ENCODE measurements at places on chromosomes 7 and 10.

DNA sequence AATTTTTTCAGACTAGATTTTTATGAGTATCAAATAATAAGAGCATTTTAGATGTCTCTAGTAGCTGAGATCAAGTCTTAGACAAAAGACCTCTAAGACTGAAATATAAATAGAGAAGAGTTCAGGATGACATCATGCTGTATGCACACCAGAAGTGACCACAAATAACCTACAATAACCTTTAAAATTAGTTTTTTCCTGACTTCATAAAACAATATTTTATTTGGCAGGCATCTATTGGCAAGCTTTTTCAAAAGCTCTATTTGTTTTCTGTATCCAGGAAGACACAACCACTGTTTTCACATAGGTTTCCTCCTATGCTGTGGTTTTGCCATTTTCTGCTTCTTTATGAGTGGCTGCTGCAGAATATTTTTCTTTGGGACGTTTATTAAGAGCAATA, 359.1 kb downstream of the CRPPA start:
- DNase-seq = no peak

DNA sequence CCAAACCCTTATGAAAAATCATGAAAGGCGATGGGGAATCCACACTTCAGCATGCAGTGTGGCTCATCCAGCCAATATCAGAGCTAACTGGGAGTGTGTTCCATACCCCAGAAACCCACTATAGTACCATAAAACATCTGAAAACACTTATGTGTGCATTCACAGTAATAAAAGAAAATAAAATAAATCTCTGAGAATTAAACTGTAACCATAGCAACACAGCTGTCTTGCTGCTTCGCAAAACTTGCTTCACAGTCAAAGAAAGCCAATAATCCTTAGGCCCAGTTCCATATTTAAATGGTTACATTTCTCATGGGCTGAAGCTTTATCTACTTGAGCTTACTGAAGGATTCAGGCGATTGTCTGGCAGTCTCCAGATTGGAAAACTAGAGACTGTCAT, 19.9 kb upstream of the POLR1F start:
- DNase-seq = no peak

DNA sequence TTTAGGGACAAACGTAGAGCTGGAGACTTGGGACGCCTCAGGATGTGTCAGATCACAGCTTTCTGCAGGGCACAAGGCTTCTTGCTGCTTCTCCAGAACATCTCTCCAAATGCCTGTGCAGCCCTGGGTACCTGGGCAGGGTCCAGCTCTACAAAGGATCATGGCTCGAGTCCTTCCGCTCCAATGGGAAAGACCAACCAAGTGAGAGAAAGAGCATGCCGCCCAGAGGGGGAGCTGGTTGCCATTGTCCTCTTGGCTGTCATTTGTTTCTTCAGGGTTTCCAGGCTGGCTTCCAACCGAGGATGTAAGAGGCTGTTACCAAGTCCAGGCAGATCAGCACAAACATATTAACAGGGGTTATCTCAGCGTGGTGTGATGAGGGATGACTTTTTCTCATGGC, 5.6 kb upstream of the LEP start:
- DNase-seq = no peak

DNA sequence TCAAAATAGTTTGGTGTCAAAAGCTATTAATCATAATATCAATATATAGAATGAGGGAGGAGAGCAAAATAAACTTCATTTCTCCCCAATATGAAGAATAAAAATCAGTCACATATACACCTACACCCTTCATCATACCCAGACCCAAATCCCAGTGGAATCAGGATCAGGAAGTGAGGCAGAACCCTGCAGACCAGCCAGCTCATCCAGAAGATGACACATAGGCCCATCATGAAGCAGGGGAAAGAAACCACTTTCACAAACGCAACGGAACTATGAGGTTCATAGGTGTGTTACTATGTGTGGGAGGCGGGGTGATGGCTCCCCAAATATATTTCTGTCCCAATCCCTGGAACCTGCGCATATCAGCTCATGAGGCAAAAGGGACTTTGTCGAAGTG, 89.0 kb downstream of the RSU1 start:
- DNase-seq = no peak

DNA sequence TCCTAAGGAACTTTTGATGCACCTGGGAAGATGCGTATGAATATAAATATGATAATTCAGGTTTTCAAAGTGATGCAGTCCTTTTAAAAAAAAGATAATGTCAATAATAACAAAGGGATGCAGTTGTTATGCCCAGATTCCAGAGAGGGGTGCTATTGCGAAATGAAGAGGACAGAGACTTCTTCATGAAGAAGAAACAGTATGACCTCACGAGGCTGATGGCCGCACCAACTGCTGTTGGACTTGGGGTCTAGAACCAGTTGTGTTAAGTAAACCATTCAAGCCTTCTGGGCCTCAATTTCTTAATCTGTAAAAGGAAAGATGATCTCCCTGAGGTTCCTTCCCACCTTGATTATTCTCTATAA, 55.1 kb downstream of the LYZL2 start:
- DNase-seq = no peak

- DNase-seq = no peak
These were observed 5.8 kb downstream of the KLF6 start for GRCh38 chr10:3779158-3779741.

- no peak for DNase-seq
These were observed 37.6 kb downstream of the DAGLB start for GRCh38 chr7:6409944-6410693.

- no peak for DNase-seq
These were observed 471.0 kb downstream of the SH2D4B start for GRCh38 chr10:81008726-81009125.

GRCh38 chr7:44326261-44327125, 1.1 kb upstream of the CAMK2B start:
- DNase-seq = no peak

DNA sequence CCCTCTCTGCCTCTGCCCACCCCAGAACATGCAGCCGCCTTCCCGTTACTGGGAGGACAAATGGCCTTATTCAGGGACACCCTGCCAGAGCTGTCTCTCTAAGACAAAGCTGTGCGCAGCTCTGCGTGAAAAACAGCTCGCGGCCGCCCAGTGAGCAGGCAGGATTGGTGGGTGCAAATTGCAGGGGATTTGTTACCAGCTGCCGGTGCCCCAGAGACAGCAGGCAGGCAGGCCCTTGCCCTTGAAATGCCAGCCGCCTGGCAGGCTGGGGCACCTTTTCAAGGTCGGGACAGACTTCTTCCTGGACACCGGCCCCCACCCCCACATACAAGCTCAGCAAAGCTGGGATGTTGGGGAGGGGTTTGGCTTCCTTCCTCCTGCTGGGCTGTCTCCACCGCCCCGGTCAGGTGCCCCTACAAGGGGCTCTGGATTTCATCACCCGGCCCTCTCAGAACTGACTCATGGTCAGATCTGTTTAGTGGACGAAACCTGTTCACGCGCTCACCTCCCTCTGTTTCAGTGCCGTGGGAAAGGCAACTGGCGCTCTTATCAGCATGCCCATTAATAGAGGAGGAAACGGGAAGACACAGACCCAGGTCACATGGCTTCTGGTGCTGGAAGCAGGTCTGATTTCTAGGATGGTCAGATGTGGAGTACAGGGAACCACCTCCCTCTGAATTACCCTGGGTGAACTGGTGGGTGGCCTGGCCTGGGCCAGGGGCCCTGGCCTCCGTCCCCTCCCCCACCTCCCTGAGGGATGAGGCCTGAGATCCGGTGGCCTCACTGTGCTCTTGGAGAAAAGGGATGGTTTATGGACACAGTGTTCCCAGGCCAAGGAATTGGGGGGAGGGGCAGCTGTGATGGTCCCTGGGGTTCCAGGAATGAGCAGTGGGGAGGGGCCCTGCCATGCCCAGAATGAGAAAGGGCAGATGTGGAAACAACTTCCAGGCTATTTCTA, 123.9 kb upstream of the PPIF start:
- DNase-seq = no peak

GRCh38 chr7:82549616-82550285, 106.2 kb upstream of the CACNA2D1 start:
- no peak for DNase-seq

- DNase-seq = no peak
These were observed 276.0 kb downstream of the ARL4A start for GRCh38 chr7:12963435-12963834.

DNA sequence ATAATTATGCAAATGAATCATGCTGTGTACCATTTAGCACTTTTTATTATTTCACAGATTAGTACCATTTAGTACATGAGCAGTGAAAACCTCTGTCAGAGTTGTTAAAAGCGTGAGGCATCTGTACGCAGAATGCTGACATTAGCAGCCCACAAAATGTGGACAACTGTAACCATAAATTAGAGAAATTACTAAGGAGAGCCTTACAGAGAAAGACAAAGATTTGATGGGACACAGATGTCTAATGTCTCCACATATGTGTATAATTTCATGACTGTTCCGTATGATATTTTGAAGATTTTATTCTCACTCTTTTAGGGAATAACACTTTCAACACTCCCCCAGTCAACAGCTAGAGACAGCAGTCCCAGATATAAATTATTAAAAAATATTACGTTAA, 414.0 kb upstream of the ANKRD30A start:
- DNase-seq = no peak

DNA sequence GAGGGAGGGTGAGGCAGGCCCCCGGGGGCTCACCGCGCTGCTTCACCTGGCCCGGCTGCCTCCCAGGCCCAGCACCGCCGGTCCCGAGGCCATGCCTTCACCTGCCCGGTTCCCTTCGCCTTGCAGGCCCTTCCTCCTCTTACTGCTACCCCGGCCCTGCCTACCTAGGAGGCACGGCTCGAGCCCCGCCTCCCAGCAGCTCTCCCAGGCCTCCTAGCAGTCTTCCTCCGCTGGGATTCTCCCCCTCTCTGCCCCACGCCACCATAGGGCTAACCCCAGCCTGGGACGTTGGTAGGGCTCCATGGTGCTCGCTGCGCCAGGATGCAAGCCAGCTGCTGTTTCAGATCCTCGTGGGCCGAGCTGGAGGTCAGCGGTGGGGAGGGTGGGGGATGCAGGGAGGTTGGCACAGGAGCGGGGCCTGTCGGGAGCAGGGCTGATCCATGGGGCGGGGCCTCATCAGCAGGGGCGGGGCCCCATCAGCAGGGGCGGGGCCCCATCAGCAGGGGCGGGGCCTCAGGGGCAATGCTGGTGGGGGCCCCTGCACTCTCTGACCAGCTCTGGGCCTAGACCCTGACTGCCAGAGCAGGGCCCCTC, 63.3 kb downstream of the RASGEF1A start:
- DNase-seq = no peak

DNA sequence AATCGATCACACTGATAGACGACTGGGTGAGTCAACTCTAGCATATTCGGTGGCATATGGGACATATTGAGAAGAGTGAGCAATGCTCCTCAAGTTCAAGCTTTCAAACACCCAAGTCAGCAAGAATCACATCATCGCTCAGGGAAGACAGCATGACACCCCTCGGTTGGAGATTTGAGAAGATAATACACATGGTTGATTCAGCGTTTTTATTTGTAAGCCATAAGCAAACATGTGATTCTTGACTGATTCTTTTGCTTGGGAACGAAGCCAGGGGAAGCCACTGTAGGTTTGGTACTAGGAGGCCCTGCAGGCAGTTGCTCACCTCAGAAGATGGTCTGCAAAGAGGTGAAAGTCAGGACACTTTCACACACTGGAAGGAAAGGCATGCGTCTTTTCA, 12.6 kb downstream of the UCMA start:
- DNase-seq = no peak

- DNase-seq = no peak
These were observed 10.0 kb downstream of the WNT2 start for GRCh38 chr7:117312593-117313580.

GRCh38 chr7:90190995-90191394, 20.5 kb upstream of the STEAP2 start:
- DNase-seq = no peak

- DNase-seq = no peak
These were observed 82.9 kb downstream of the PRTFDC1 start for GRCh38 chr10:24869354-24870015.

- DNase-seq = no peak
These were observed 11.0 kb downstream of the TLL2 start for GRCh38 chr10:96502561-96503282.

GRCh38 chr10:49297818-49298670, 926 bp upstream of the C10orf71 start:
- DNase-seq = no peak

GRCh38 chr10:79013406-79013987, 55.3 kb upstream of the ZMIZ1 start:
- no peak for DNase-seq

DNA sequence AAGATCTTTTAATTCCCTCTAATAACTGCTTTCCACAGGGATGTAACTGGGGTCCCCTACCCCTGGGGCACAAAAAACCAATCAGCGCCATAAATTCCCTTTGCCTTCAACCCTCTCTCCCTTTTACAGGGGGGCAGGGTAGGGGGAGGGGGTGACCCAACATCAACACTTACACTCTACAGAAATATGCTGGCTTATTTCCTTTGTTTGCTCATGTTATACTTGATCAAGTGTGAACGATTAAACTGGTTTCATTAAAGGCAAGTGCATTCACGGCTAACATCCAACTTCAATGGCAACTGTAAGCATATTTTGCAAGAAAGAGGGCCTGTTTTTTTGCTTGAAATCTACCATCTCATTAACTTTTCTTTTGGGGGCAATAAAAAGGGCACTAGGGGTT, 2.9 kb downstream of the CTBP2 start:
- no peak for DNase-seq

DNA sequence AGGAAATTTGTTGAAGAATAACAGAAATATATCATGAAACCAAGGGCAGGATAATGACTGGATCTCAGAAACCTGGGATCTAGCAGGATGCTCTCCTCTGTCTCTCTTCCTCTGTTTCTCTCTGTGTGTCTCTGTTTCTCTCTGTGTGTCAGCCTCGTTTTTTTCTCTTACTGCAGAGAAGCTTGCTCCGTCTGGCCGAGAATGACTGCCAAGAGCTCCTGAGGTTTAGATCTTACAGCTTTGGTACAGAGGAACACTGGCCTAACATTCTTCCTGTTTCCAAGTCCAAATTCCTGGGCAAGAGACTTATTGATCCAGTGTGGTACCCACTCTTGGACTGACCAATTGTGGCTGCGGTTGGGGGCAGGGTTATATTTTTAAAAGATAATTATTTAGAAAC, 564.0 kb downstream of the XPNPEP1 start:
- DNase-seq = no peak

DNA sequence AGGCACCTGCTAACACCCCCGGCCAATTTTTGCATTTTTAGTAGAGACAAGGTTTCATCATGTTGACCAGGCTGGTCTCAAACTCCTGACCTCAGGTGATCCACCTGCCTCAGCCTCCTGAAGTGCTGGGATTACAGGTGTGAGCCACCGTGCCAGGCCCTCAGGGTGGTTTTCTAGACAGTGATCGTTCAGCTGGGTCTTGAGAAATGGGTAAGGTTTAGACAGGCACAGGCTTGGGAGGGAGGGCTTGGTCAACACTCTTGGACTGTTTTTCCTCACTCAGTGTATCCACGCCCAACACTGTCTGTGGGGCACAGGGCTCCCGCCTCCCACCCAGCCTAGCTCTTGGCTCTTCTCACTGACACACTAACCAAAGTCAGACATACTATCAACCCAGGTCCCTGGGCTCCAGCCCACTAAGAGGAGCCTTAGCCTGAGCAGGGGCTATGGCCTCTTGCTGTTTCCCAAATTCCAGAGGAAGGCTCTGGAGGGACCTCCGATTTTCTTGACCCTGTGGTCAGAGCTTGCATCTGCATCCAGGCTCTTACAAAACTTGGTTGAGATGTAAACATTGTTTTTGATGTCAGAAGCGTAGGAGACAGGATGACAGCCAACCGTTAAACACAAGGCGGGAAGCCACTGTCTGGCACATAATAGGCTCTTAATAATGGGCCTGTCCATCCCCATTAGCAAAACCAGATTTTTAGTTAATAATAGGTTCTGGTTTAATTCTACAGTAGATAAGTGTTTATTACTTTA, 143.9 kb downstream of the PRKAG2 start:
- DNase-seq = no peak

GRCh38 chr10:69088471-69088769, 517 bp downstream of the SRGN start:
- DNase-seq = peak; percentile 15
